Stimulated activated CD8-positive, alpha-beta memory T cell treated with anti-CD3 and anti-CD28 coated beads, Interleukin-4, amount 100 ng/mL, for 24 hours (primary cell): ENCODE measurements at places on chromosomes 13 and 19.

- DNase-seq = no peak
These were observed 1188.7 kb downstream of the SLITRK1 start for GRCh38 chr13:82693607-82694006.

DNA sequence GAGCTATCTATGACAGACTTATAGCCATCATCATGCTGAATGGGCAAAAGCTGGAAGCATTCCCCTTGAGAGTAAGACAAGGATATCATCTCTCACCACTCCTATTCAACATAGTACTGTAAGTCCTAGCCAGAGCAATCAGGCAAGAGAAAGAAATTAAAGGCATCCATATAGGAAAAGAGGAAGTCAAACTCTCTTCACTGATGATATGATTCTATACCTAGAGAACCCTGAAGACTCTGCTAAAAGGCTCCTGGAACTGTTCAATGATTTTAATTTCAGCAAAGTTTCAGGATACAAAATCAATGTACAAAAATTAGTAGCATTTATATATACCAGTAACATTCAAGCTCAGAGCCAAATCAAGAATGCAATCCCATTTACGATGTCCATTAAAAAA is 21.7 kb upstream of the C1QTNF9B start:
- no peak for DNase-seq

DNA sequence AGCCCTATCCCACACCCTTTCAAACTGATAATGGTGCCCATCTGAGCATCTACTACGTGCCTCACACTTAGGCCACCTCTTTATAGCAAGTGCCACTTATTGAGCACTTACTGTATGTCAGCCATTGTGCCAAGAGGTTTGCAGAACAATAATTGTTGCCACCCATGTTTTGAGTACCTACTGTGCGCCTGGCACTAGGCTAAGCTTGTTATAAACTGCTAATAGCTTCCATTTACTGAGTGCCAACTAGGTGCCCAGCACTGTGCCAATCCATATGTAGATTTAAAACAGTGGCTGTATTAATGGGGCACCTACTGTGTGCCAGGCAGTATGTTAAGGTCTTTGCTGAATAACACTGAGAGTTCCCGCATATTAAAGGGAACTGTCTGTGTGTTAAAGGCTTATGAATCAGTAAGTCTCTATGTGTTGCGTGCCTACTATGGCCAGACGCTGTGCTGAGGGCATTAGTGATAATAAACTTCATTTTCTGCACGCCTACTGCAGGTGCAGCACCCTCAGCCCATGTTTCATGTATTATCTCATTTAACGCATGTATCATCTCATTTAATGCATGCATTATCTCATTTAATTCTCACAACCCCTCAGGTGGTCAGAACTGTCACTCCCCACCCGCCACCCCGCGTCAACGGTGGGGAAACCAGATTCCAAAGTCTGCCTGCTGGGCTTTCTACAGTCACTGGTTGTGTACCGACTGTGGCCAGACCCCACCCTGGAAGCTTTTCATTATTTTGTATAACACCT is 105.0 kb downstream of the PTPRS start:
- DNase-seq = no peak

- no peak for DNase-seq
These were observed 21.4 kb downstream of the ZSCAN5C start for GRCh38 chr19:56223481-56223880.

DNA sequence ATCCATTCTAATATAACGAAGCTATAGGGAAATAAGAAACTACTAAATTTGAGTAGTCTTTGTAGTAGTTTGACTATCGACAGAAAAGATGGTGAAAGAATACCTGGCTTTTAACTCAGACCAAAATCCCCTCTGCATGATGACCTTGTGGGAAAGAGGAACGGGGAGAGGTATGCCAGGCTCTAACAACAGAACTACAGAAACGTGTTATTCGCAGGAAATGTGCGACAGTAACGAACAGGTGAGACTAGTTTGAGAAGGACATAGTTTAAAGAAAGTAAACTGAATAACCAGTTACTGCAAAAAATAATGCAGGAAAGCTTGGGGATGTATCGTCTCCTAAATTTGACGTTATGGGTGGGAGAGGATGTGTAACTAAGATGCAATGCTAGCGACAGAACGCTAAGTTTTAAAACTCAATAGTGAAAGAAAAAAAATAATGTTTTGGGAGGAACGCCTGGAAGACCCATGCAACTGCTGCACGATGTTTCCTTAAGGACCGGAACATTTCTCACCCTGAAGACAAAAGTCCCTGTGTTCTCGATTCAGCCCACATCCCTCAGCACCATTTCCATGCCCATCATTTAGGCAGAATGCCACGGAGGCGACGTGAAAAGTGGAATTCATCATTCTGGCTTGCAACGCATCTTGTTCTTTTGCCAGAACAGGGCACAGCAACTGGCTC is 1.6 kb upstream of the RAP2A start:
- DNase-seq = no peak

DNA sequence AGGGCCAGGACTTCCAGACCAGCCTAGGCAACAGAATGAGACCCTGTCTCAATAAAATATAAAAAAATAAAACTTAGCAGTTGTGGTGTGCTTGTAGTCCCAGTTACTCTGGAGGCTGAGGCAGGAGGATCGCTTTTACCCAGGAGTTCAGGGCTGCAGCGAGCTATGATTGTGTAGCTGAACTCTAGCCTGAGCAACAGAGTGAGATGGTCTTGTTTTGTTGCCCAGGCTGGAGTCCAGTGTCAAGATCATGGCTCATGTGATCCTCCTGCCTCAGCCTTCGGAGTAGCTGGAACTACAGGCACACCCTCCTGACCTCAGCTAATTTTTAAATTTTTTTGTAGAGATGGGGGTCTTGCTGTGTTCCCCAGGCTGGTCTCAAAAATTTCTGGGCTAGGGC is 4.3 kb upstream of the JUNB start:
- DNase-seq = no peak

DNA sequence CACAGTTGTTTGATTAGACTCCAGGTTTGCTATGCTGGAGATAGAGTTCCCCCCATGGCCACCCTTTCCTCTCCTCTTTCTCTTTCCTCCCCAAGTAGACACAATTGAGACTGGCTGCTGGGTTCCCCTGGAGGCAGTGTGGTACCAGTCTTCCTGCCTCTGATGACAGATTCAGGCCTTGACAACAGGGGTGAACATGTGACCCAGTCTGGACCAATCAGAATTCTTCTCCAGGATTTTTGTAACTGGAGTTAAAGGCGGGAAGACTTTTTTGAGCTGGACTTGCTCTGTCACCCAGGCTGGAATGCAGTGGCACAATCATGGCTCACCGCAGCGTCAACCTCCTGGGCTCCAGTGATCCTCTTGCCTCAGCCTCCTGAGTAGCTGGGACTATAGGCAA is 48.7 kb downstream of the CCNE1 start:
- no peak for DNase-seq

- peak; percentile 9 for DNase-seq
These were observed 26.5 kb upstream of the LSM14A start for GRCh38 chr19:34145741-34146202.

DNA sequence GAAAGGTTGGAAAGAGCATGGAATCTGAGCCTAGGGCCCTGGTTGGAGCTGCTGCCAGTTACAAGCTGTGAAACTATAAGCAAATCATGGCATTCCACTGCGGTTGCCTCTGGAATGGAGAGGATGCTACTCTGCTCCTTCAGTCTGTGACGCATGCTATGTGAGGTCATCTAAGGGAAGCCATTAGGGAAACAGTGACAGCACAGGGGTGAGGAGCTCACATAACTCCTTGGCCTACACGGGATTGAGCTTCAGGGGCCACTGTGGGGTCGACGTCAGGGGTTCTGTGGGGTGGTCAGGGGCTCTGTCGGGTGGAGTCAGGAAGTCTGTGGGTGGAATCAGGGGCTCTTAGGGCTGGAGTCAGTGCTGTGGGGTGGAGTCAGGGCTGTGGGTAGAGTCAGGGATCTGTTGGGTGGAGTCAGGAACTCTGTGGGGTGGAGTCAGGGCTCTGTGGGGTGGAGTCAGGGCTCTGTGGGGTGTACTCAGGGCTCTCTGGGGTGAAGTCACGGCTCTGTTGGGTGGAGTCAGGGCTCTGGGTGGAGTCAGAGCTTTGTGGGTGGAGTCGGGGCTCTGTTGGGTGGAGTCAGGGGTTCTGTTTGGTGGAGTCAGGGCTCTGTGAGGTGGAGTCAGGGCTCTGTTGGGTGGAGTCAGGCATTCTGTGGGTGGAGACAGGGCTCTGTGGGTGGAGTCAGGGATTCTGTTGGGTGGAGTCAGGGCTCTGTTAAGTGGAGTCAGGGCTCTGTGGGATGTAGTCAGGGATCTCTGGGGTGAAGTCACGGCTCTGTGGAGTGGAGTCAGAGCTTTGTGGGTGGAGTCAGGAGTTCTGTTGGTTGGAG is 35.8 kb upstream of the MEDAG start:
- DNase-seq = no peak

GRCh38 chr13:63680704-63681103 is 2265.1 kb upstream of the PCDH20 start:
- DNase-seq = no peak

DNA sequence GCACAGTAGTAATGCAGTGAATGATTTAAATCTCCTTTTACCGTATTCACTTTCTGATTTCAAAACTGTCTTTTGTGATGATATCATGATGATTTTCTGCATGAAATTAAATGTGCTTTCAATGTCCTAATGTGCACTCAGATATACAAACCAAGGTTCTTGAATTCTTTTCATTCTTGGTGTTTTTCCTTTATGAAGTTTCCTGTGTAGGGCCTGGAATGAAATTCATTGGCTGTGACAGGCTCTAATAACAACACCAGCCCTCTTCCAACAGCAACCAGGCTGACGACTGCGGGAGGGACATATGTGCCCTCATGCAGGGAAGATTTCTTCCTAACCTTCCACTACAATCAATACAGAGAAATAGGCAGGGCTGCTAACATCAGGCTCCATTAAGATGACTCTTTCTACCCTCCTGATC is 1052.0 kb downstream of the DIAPH3 start:
- no peak for DNase-seq

DNA sequence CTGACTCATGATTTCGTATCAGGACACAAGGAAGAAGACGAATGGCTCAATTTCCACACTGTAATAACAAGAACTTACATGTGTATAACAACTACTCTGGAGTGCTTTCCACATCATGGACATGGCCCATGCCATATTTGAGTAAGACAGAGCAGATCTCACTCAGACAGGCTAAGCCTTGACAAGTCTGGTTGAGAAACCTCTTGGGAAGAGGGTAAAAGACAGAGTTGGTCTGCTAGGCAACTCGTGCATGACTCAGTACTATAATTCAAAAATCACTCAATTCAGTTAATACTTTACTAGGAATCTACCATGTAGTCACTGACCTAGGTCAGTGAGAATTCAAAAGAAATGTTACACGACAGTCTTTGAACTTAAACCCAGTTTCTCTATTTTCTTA is 5.7 kb upstream of the THSD1 start:
- no peak for DNase-seq

DNA sequence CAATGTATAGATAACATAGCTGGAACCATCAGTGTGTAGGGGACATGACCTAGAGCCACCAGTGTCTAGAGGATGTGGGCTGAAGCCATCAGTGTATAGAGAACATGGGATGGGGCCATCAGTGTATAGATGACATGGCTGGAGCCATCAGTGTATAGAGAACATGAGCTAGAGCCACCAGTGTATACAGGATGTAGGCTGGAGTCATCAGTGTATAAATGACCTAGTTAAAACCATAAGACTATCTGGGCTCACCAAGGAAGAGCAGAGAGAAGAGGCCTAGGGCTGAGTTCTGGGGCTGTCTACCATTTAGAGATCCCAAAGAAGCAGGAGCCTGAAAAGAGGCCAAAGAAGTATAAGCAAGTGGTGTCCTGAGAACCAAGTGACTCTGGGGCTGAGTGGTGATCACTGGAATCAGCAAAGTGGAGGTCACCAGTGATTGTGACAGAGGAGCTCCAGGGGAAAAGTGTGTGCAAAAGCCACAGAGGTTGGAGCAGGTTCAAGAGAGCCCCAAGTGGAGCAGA is 41.0 kb downstream of the RFX2 start:
- DNase-seq = no peak

DNA sequence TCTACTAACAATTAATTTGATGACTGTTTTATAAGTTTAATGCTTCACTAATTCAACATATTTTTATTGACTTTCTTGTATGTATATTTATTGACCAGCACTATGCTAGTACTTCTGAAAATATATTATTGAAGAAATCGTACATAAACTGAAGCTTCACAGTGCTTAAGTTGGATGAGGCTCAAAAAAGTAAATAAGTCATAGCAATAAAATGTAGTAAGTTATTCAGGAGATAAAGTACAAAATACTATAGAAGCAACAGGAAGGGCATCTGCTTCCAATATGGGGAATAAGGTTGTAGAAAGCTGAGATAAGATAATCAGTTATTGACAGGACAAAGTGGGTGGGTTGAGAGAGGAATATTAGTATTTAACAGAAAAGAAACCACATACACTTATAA is 944.9 kb upstream of the MIR17HG start:
- no peak for DNase-seq

DNA sequence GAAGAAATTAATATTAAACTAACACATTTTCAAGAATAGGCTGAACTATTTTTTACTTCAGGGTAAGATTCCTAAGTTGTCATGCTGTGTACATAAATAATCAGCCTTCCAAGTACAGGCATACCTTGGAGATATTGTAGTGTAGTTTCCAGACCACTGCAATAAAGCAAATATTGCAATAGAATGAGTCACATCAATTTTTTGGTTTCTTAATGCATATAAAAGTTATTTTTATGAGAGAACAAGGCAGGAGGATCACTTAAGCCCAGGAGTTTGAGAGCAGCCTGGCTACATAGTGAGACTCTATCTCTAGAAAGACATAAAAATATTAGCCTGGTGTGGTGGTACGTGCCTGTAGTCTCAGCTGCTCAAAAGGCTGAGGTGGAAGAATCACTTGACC is 511.5 kb downstream of the UQCRFS1 start:
- DNase-seq = no peak

GRCh38 chr13:53788286-53788685 is 759.7 kb downstream of the OLFM4 start:
- no peak for DNase-seq

GRCh38 chr19:7915250-7916102 is 846 bp downstream of the TGFBR3L start:
- no peak for DNase-seq

- DNase-seq = no peak
These were observed 155.5 kb downstream of the TNFSF13B start for GRCh38 chr13:108425056-108425455.

DNA sequence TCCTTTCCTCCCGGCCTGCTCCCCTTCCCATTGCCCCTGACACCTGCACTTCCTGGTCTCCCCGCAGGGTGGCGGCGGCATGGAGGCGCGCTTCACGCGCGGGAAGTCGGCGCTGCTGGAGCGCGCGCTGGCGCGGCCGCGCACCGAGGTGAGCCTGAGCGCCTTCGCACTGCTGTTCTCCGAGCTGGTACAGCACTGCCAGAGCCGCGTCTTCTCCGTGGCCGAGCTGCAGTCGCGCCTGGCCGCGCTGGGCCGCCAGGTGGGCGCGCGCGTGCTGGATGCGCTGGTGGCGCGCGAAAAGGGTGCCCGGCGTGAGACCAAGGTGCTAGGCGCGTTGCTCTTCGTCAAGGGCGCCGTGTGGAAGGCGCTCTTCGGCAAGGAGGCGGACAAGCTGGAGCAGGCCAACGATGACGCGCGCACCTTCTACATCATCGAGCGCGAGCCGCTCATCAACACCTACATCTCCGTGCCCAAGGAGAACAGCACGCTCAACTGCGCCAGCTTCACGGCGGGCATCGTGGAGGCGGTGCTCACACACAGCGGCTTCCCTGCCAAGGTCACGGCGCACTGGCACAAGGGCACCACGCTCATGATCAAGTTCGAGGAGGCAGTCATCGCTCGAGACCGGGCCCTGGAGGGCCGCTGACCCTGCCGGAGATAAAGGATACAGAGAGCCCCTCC is 1.7 kb downstream of the TRAPPC5 start:
- DNase-seq = no peak
